ENCODE measurements at places on chromosomes 5 and 9.

DNA sequence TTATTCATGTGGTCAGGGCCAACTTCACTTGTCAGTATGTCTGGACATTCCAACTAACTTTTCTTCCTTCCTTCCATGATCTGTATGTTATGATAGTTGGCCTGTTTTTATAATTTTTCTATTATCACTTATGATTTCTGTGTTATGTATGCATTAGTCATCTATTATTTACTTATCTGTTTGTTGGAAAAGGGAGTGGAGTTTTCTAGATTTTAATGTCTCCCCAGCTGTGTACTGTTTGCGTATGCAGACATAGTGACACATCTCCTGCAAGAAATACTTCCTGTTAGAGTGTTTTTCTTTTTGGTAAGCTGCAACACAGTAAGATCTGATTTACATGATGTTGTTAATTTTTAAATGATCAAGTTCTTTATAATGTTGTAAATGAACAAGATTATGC is 8.7 kb upstream of the INSYN2B start:
- DNase-seq: no peak

DNA sequence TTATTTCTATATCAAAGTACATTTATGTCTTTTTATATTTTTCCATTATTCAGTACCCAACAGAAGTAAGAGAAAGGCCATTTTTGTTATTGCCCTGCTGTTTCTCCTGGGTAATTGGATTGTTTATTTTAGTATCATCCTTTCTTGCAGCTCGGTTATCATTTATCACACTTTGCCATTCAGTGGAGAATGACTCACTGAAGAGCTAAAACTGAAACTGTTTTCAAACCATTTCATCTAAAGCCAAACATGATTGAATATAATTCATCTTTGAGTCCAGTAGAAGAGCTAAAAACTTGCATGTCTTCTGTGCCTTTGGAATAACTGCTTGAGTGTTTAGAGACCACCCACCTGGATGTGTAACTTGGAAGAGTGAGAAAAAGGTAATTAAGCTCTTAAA is 139.5 kb upstream of the PRDM9 start:
- DNase-seq: peak; percentile 15

DNA sequence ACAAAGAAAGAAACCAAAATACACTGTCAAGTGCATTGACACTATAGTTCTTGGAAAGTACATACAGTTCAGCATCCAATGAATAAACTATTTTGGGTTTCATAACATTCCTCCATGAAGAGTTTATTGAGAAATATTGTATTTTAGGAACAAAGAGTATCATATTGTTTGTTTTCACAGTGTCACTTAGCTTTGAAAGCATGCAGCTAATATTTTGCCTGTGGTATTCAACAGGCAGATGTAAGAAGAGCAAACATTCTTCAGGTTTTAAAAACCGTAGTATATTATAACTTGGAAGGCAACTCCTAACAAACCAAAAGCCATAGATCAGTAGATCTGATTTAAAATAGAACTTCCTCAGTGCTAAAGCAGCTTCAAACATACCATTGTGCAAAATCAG is 4.5 kb downstream of the PRELID2 start:
- no peak for DNase-seq

DNA sequence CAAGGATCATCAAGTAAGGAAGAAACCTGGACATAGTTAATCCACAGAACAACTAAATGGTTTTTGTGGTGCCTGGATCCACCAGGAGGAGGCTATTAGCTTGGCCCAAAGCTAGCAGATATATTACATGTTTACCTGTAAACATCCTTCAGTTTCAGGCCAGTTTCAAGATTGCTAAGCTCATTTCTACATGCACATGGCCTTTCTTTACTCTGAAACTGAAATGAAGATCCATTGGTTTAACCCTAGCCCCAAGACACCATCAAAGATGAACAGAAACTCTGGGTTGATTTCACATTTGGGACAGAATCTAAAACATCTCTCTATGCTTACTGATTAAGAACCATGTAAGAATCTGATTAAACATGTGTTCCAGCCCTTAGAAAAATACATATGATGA is 611.8 kb downstream of the TLE1 start:
- no peak for DNase-seq

GRCh38 chr5:167759057-167759821 is 532.2 kb upstream of the WWC1 start:
- DNase-seq: no peak

- no peak for DNase-seq
Measured at GRCh38 chr9:95991326-95991725, 115.8 kb downstream of the ERCC6L2 start.

- DNase-seq: no peak
Measured at GRCh38 chr5:174943785-174944184, 219.4 kb downstream of the MSX2 start.

- no peak for DNase-seq
Measured at GRCh38 chr9:129478961-129479630, 141.8 kb downstream of the C9orf50 start.

GRCh38 chr5:125113328-125113727 is 366.9 kb upstream of the ZNF608 start:
- DNase-seq: no peak

GRCh38 chr9:126410229-126410628 is 83.6 kb downstream of the MVB12B start:
- DNase-seq: no peak

- peak; percentile 90 for DNase-seq
Measured at GRCh38 chr5:24363789-24364481, 280.8 kb downstream of the CDH10 start.

DNA sequence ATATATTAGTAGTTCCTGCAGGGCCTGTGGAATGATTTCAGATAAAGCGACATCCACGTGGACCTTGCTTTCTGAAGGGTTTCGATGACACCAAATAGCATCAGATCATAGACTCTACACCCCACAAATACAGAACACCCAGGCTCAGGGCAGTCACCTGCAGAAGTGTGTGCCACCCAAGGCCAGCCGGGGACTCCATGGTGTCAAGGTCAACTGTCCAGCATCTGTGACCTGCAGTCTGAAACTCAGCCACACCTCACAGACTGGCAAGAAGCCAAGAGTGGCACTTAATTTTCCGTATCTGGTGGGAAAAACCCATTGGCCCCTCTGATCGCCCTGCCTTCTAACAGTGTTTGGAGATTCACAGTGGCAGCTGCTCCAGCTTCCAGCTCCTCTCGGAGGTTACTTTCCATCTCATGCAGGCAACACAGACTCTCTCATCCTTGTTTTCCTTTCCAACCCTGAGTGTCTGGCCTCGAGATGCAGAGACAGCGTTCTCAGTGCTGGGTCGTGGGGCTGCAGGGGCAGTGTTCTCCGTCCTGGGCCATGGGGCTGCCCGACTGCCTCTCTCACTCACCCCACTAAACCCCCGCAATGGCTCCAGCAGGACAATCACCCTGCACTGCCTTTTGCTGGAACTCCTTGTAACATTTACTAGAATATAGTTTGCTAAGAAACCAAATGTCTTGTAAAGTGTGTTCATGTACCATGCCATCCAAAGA is 221.9 kb downstream of the IRX2 start:
- DNase-seq: no peak

- no peak for DNase-seq
Measured at GRCh38 chr9:75376680-75377254, 288.5 kb downstream of the OSTF1 start.

DNA sequence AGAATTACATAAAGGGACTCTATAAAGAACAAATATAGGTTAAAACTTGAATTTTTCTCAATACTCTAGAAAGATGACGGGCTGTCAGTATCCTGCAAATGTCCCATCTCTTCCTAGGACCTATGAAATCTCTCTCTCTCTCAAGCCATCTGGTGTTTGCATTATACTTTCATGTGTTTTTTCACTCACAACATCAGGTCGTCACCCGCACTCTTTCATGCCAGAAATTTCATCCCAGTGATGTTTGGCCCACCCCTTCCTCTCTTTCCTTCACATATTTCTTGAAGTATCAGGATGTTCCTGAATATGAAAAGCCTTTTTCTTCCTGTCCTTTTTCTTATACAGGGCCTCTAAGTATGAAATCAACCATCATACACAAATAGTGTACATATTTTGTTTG is 63.3 kb upstream of the GAS1 start:
- no peak for DNase-seq

GRCh38 chr5:96601715-96602244 is 60.4 kb upstream of the CAST start:
- peak; percentile 67 for DNase-seq

GRCh38 chr5:5165541-5166002 is 25.4 kb downstream of the ADAMTS16 start:
- DNase-seq: no peak

DNA sequence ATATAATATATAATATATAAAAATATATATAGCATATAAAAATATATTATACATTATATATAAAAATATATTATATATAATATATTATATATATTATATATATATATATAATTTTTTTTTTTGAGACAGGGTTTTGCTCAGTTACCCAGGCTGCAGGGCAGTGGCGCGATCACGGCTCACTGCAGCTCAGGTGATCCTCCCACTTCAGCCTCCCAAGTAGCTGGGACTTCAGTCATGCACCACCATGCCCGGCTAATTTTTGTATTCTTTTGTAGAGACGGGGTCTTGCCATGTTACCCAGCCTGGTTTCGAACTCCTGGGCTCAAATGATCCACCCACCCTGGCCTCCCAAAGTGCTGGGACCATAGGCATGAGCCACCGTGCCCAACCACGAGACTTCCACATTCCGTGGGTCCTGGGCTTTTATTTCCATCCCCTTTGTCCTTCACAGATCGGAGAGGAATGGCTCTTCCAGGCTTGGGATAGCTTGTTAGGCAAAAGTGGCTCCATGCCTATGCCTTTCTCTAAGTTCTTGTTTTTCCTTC is 62.0 kb upstream of the IER5L start:
- no peak for DNase-seq

DNA sequence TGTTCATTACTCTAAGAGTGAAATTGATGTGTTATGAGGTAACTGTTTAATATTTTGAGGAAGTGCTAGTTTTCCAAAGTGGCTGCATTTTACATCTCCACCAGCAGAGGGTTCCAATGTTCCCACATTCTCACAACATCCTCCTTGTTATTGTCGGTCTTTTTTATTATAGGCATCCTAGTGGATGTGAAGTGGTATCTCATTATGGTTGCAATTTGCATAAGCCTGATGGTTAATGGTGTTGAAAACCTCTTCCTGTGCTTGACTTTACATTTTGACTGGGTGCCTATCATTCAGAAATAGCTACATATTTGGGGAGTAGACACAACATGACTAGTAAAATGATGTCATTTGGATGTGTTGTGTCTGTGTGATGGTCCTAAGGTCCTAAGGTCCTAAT is 143.6 kb downstream of the MRPS30 start:
- DNase-seq: peak; percentile 18

- DNase-seq: no peak
Measured at GRCh38 chr5:17445185-17445584, 52.8 kb upstream of the TAF11L2 start.

DNA sequence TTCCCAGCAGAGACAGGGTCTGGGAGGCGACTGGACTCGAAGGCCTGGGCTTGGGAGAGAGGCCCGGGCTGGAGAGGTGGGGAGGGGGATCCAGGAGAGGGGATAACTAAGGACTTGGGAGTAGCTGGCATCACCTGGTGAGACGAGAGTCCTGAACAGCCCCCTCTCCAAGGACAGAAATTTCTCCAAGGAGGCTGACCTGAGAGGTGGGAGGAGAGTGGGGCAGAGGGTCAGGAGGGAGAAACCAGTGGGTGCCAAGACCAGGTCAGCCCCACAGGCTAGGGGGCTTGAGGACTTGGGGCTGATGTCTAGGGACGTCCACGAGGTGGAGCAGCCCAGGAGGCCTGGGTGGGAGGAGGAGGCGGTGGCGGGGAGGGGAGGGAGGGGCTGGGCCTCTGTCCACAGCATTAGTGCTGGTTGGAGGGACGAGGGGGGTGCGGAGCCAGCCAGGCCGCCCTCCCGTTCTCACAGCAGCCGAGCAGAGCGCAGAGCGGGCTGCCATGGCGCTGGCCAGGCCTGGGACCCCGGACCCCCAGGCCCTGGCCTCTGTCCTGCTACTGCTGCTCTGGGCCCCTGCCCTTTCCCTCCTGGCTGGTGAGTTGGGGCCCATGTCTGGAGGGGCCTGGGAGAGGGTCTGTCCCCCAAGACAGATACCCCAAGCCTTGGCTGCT is at the start of gene CRB2:
Gene CRB2, plus strand, starts transcription at position 437 of the 671 bp plus-strand sequence. Its CDS starts 64 bp downstream, at position 501.
- peak; percentile 37 for DNase-seq

- DNase-seq: no peak
Measured at GRCh38 chr5:78649211-78649695, 681 bp upstream of the LHFPL2 start.

DNA sequence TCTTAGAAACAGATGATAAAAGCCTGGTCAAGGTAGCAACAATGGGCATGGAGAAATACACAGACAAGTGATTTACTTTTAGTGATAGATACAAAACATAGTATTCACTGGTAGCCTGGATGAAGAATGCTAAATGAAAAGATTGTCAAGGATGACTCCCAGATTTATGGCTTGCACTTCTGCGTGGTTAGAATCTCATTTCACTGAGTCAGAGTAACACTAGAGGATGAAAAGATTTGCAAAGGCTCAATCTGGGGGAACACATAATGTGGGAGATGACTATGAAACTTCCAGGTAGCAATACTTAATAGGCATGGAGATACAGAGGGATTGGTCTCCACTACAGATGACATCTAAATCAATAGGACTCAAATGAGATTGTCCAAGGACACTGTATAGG is 38.4 kb downstream of the AGTPBP1 start:
- no peak for DNase-seq

GRCh38 chr5:143147902-143148301 is 255.6 kb downstream of the NR3C1 start:
- DNase-seq: no peak

DNA sequence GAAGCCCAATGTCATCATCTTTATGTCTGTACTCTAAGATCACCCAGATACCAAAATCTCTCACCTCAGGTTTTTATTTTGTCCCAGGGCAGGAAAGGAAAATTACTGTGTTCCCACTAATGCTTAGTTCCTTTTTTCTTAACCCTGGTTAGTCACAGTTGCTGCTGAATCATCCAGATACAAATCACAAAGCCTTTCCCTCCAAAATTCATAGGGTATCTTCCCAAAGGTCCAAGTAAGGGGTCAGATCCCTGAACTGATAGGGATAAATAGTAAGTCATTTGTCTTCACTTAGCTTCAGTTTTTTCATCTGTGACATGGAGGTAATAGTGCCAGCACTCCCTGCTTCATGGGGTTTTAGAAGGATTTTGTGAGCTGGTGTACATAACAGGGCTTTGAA is 2.2 kb downstream of the PLCXD3 start:
- no peak for DNase-seq

DNA sequence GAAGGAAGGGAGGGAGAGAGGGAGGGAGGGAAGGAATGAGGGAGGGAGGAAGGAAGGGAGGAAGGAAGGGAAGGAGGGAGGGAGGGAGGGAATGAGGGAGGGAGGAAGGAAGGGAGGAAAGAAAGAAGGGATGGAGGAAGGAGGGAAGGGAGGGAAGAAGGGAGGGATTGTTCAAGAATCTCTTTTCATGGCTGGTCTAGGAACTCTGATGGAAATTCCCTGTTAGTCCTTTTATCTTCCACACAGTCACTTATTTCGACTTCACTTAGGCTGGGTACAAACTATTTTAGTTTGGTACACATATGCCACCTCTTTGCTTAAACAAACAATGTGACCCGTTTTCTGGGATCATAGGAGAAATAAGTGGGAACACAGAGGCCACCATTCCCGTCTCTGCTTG is 435.6 kb upstream of the WWC1 start:
- DNase-seq: no peak

Measured in NCI-H510A treated with DMSO at 0.1 percent for 48 hours (cell line).